ENCODE measurements at places on chromosomes 16 and 17. TPM values are rescaled to one million over a fixed set of nuclear protein-coding genes. Genes with fewer than 3 reads are reported as not detected.

The TRPV2 gene
- total RNA-seq: 0.53 TPM

The CLEC3A gene
- not detected for total RNA-seq

DNA sequence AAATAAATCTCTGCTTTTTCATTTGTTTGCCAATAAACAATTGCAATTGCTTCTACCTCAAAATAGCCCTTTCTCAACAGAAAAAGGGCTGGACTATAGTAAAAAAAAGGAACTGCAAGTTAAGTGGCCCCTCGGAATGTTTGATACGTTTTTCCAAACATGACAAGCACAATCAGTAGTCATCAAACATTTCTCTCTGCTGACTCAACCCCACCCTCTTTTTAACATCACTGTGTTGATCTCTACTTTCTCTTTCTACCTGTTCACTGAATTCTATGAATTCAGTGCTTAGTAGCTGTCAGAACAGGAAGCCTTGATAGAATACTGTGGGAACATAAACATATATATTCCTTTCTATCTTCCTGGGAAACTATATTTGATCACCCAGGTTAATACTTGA lies 116.5 kb upstream of the AXIN2 start:
- no peak for DNase-seq

DNA sequence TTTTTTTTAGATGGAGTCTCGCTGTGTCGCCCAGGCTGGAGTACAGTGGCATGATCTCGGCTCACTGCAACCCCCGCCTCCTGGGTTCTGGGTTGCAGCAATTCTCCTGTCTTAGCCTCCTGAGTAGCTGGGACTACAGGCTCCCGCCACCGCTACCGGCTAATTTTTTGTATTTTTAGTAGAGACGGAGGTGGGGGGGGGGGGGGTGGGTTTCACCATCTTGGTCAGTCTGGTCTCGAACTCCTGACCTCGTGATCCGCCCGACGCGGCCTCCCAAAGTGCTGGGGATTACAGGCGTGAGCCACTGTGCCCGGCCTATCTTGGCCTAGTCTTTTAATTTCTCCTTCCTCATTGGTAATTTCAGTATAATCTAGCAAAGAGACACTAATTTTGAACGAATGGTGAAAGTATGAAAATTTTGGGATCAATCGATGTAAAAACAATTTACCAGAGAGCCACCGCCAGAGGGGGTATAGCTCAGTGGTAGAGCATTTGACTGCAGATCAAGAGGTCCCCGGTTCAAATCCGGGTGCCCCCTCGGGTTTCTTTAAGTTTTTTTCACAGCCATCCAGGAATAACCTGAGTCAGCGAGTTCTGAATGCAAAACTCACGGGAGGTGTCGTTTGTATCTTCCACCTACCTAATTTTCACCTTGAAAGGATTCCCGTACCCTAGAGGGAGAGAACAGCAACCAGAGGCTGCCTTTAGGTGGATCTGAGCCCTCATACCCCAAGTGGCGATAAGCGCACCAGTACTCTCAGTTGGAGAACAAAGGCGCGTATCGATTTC lies 2.5 kb upstream of the LASP1 start:
- DNase-seq: peak; percentile 83

The NPB gene
- not detected for total RNA-seq

DNA sequence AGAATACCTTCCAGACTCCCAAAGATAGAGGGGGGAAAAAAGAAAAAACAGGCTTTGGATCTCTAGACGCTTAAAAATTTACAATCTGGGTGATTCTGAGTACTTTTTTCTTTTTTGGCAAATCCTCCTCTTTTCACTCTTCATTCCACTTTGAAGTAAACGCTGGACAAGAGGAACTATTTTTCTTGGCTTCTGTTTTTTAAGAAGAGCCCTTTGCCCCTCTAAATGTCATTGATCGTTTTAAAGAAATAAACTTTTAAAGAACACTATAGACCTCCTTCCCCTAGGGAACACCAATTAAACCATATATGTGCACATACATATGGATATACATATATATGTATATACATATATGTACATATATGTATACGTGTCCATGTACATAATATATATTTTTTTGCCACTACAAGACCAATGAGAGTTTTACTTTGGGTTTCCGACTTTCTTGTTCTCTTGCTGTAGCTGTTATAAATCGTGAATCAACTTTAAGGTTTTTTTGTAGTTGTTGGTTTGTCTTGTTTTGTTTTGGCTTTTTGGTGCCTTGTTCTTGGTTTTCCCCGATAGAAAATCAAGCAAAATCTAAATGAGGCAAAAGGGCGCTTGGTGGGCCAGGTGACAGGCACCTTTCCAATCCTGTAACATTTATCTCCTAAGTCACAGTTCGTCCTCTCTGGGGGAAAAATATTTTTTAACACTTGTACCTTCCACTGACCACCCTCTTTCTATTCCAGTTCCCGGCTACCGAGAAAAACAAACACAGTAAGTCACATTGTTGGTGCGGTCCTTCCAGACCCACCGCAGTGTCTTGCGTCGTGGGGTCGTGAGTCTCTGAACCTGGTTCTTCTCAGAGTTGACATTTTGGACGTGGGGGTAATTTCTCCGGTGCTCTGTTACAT lies 4.4 kb downstream of the FOXF1 start:
- DNase-seq: no peak

DNA sequence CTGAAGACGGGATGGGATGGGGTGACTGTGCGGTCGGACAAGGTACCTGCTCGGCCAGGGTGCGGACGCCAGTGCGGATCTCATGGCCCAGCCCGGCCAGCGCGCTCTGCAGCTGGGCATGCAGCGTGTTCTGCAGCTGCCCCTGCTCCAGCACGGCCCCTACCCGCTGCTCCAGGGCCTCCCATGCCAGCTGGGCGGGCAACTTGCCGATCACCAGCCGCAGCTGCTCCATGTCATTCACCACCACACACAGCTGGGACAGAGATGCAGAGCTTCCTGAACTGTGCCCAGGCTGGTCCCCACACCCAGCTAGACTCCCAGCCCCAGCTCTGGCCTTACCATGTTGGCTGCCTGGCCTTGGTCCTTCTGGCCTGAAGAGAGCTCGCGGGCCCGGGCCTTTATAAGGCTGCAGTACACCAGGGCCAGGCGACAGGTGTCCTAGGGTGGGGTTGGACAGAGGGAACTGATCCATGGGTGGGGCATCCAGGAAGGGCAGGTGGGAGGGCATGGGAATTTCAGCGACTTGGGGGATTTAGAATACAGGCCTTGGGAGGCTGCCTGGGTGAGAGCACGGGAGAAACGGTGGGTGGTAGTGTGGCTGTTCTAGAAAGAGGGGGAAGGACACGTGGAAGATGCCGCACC lies 9.8 kb downstream of the UNC13D start:
- DNase-seq: no peak

- DNase-seq: peak; percentile 71
Measured at GRCh38 chr17:38761612-38762011, 9.1 kb downstream of the PSMB3 start.

Data from neural progenitor cell (in vitro differentiated cells).